ENCODE measurements at places on chromosomes 12 and 14.

GRCh38 chr14:69259168-69259526 lies 811 bp upstream of the GALNT16 start:
- DNase-seq, result no peak

GRCh38 chr12:44509471-44509870 lies 366.6 kb downstream of the NELL2 start:
- no peak for DNase-seq

DNA sequence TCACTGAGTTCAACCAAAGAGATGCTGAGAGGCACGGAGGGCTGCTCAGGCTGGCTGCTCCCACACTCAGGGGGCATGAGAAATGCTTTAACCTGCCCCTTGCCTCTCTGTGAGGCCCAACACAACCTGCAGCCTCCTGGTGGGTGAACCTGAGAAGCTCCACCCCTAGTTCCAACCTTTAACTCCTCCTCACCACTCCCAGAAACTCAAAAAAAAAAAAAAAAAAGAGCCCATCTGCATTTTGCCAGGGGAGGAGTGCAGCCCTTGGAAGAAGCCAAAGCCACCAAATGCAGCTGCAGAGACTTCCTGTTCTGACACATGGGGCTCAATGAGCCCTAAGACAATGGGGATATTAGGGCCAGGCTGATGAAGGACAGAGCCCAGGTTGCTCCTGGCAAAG lies 8.9 kb downstream of the KRT4 start:
- no peak for DNase-seq

- no peak for DNase-seq
These were observed 10.0 kb upstream of the NRIP2 start for GRCh38 chr12:2844786-2845185.

GRCh38 chr12:41563051-41563450 lies 374.9 kb downstream of the PDZRN4 start:
- DNase-seq, result no peak

DNA sequence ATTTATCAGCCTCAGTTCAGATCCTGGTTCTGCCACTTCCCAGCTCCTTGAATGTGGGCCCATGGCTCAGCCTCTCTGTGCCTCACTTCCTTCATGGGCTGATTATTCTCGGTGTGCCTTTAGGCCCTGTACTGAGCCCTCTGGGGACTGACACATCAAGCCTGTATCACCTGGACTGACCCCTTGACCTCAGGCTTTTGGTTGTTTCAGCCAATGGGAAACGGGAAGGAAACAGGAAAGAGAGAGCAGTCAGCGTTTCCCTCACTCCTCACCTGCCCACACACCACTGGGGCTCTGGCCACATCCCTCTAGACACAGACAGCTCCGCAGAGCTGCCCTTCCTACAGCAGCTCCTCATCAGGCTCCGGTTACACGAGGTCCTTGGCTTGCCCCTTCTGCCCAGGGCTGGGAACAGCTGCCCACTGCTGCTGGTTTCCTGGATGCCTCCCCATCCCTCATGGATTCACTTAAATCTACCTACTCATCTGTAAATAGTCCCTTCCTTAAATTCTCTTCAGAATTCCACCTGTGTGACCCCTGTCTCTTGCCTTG lies 37.0 kb upstream of the ITPR2 start:
- DNase-seq, result no peak

DNA sequence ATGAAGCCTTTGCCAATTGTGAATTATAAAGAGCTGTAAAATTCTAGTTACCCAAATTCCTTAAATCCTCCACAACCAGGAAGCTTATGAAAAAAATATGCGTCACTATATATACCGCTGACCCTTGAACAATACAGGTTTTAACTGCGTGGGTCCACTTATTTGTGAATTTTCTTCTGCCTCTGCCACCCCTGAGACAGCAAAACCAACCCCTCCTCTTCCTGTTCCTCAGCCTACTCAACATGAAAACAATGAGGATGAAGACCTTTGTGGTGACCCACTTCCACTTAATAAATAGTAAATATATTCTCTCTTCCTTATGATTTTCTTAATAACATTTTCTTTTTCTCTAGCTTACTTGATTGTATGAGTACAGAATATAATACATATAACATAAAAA lies 42.2 kb downstream of the CMKLR1 start:
- peak; percentile 30 for DNase-seq

- no peak for DNase-seq
These were observed 94.0 kb upstream of the PLEKHA5 start for GRCh38 chr12:19035536-19035935.

- DNase-seq, result no peak
These were observed 961.8 kb downstream of the FLRT2 start for GRCh38 chr14:86491743-86492142.

DNA sequence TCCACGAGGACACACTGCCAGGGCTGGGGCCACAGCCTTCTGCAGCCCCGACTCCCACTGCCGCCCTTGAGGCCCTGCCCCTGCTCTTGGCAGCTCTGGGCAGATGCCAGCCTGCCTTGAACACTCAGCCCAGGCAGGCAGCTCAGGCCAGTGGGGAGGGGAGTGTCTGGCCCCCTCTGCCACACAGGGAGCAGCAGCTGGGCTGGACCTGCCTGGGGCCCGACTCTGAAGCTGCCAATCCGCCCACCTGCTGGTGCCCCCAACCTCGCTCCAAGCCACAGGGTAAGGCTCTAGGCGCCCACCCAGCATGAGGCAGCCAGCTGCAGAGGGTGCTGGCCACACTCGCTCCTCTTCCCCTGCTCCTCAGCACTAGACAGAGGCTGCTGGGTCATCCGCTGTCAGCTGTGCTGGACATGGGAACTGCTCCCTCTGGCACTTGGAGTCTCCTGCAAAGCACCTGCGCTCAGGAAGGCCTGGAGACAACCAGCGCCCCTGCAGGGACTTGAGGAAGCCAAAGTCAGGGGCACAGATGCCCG lies 24.6 kb upstream of the NUDT14 start:
- no peak for DNase-seq

GRCh38 chr14:66472251-66472650 lies 13.9 kb upstream of the CCDC196 start:
- DNase-seq, result no peak

- no peak for DNase-seq
These were observed 201.4 kb upstream of the PWP1 start for GRCh38 chr12:107484230-107484629.

DNA sequence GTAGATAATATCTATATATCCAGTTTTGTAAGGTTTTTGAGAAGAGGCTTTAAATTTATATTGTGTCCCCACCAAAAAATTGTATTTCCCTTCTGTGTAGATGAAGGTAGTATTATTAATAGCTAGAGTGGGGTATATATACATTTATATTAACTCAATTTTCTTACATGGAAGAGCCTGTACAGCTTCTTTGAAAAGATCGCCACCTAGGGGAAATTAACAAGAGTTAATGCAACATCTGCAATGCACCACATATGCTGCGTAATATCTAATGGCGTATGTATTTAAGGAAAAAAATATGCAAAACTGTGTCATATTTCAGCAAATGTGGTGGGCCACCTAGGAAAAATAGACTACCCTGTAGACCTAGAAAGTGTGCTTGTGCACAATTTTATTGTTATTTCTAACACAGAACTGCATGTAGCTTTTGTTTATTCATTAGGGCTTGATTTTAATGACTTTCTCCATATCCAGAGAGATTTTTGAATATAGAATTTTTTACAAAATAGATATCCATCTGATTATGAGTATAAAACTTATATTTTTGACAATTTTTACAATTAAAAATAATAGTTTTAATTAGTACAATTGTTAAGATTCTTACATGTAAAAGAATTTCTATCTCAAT lies 14.0 kb downstream of the CCER1 start:
- peak; percentile 54 for DNase-seq

DNA sequence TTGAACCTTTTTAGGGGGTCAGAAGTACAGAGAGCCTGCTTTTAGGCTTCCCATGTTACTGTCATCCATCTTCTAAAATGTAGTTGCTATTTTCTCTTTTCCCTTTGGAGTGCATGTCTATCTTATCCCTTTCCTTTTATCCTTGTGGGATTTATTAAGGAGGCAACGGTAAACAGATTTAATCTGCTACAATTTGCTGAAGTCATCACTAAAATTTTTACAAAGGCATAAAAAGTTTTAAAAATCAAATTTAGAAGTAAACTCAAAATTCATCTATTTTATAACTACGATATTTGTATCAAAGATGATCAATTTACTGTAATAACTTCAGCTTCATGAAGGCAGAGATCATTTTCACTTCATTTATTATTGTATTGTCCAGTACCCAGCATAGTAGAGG lies 118.7 kb downstream of the RPS6KA5 start:
- no peak for DNase-seq

GRCh38 chr12:104680491-104680890 lies 223.7 kb downstream of the CHST11 start:
- peak; percentile 60 for DNase-seq

DNA sequence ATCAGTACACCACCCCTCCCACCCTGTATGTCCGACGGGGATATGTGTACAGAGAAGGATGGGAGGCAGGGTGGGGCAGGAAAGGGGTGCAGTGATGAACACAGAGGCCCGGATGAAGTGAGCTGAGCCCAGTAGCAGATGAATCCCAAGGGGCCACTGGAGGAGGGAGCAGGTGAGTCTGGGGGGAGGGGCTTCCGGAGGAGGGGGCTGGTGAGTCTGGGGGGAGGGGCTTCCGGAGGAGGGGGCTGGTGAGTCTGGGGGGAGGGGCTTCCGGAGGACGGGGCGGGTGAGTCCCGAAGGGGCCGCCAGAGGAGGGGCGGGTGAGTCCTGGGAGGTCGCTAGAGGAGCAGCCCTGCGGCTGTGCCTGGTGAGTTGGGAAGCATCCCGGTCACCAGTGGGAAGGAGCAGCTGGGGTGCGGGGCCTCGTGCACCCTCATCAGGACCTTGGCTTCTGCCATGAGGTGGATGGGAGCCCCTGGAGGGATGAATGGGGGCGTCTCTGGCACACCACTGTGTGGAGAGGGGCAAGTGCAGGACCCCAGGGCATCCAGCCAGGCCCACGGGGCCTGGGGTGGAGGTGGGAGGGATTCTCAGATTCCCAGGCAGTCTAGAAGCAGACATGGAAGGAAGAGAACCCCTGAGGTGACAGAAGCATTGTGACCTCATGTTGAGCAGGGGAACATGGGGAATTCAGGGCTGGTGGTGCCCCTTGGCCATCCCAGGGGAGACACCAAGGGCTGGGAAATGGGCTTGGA lies 14.0 kb downstream of the BEGAIN start:
- no peak for DNase-seq

- DNase-seq, result no peak
These were observed 34.4 kb downstream of the TMEM116 start for GRCh38 chr12:111978545-111978944.

- no peak for DNase-seq
These were observed 39.8 kb downstream of the NIN start for GRCh38 chr14:50791201-50791600.

- DNase-seq, result no peak
These were observed 20.7 kb downstream of the XRCC3 start for GRCh38 chr14:103694572-103695026.

DNA sequence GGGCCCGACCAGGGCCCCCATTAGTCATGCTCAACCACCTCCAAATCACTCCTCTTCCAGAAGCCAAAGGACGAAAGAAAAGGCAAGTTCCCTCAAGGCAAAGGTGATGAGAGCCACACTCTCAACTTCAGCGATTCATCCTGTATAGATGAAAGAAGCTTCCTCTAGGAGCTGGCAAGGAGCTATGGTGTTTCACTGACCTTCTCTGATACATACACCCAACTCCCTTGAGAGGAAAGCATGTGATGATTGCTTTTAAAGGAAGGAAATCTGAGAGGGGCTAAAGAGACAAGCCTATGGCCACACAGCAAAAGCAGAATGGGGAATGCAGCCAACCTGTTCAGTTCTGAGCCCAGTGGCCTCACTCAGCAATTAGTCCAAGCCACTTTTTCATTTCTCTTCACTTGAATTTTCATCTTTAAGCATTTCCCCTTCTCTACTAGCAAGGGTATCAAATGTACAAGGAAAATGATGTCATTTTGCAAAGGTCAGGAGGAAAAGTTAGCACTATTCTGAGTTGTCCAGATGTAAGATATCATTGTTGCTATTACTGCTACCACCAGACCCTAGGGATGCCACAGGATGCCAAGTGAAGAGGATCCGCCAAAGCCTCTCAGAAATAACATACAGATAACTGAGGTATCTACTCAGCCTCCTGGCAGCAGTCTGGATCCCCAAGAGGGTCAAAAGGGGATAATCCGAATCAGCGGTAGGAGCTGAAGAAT lies 82.5 kb downstream of the MAP3K9 start:
- DNase-seq, result no peak

DNA sequence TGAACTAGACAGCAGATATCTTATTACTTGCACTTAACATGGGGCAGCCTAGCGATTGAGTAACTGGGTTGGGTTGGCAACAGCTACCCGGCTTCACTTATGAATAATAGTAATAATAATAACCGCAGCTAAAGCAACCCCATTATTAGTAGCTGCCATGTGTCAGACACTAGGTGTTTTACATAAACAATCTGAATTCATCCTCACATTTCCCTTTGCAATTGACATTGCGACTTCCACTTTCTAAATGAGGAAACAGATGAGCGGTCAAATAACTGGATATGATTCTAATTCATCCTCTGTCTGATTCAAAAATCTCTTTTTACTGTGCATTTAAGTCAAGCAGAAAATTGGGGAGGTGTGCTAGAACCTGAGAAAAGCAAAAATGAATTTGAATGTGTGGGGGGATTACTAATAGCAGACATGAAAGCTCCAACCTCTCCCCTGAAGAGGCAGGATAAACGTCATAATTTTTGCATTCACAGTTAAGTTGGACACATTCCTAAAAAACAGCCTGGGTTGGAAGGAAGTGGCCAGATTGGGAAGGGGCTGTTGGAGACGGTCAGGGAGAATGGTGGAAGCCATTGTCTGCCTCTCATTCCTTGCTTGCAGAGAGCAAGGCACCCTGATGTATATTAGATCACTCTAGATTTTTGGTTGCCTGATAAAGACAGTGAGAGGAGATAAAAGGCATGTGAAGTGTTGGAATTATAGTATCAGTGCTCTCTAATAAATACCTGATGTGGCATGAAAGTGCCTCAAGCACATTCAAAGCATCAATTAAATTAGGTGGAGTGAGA lies 13.1 kb downstream of the EMP1 start:
- peak; percentile 70 for DNase-seq

DNA sequence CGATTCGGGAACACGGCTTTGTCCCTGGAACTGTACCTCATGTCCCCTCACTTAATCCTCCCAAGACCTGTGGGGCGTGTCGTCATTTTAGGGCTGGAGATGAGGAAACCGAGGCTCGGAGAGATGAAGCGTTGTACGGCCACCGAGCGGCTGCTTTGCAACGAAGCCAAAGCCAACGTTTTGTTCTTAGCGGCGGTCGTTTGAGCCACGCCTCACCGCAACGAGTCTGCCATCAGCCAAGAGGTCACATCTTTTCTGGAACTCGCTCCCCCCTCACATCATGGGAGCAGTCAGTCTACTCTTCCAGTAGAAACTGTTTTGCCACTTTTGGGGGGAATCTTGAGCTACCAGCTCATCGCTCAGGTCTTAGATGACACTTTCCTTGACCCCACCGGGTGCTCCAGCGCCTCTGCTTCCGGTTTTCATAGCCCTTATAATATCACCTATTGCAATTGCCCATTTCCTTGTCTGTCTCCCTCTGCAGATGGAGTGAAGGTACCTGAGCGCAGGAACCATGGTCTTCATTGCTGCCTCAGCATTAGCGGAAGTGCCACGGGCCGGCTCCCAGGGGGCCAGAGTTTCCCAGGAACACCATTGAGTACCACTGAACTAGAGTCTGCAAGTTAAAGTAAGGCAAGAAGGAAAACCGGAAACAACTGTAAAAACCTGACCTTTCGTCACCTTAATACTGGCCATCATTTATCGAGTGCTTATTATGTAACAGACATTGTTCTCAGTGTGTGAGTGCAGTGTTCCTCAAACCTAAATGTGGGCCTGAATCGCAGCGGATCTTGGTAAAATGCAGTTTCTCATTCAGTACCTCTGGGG lies 19.6 kb downstream of the NINJ2 start:
- DNase-seq, result peak; percentile 27

- DNase-seq, result no peak
These were observed 82.4 kb downstream of the IPO8 start for GRCh38 chr12:30613119-30613830.
